ENCODE measurements at places on chromosomes 7 and 10.

DNA sequence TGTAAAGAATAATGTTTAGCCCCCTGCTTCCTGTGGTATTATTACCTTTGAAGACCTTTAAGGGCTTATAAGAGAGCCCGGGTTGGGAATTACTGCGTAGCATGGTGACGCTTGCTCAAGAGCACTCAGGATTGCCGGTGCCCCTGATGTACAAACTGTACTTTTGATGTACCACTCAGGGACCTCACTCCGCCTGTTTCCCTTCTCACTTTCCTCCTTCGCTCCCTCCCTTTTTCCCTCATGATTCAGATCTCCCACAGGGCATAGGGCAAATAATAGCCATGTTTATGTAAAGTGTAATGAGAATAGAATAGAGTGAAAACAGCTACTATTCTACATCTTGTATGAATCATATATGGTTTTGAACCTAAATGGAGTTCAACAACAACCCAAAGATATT lies 77.8 kb upstream of the PDCD4 start:
- no peak for DNase-seq

DNA sequence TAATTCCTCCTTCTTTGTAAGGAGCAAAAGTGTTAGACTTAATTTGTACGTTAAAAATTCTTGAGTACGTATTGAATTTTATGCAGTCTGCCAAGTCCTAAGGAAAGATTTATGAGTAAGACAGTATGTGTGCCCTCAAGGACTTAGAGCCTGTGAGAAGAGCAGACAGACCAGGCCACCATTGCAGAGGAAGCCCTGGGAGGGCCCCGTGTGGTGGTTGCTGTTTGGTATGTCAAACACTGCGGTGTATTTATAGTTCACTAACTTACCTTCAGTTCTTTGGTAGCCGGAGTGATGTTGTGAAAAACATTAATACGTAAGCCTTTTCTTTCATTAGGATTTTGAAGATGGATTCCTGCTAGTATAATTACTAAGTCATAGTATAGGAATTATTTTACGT lies 82.9 kb downstream of the GALNT11 start:
- DNase-seq, result no peak

DNA sequence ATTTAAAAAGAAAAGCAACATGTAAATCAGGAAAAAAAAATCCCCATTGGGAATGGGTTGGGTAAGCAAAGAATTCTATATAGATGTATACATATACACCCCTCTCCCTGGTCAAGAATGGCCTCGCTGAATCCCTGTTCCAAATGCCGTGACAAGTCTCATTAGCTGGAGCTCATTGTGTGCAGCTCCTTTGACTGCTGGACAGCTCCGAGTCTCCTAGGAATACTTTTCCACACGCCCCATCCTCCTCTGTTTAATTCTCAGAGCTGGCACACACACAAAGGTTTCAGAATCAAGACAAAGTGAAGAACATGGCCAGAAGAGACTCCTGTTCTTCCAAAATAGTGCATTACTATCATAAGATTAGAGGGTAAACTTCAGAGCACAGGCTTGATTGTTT lies 130.9 kb upstream of the MKLN1 start:
- DNase-seq, result no peak

DNA sequence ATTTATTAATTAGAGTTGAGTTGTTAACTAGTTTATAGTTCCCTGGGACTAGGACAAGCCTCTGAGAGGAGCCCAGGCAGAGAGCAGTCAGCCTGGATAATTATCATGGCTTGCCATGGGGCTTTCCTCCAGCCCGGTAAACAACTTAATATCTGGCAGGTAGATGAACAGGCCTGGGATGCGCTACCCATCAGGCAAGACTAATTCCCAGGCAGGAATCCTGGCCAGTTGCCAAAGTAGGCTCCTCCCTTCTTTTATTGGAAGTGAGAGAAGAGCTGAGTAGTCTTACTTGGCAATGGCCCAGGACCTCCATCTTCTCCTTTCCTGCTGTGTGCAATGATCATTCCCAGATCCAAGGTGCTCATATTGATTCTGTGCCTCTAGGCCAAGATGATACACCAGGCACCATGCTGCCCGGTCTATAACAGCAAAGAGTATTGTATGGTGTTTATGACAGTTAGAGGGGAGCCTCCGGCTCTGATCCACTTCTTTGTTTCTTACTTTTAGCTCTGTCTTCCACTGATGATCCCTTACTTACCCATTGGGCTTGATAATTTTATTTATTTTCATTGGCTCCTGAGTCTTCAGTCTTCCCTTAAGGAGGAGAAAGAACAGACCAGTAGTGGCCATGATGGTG lies 408.7 kb downstream of the REEP3 start:
- no peak for DNase-seq

DNA sequence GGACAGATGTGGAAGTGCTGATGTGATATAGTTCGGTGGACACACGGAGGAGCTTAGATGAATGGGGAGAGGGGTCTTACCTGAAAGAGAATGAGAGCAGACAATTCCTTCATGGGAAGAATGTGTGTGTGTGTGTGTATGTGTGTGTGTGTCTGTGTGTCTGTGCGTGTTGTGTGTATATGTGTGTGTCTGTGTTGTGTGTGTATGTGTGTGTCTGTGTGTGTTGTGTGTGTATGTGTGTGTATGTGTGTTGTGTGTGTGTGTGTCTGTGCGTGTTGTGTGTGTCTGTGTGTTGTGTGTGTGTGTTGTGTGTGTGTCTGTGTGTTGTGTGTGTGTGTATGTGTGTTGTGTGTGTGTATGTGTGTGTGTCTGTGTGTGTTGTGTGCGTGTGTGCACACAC lies 104.2 kb downstream of the FAM204A start:
- DNase-seq, result no peak

DNA sequence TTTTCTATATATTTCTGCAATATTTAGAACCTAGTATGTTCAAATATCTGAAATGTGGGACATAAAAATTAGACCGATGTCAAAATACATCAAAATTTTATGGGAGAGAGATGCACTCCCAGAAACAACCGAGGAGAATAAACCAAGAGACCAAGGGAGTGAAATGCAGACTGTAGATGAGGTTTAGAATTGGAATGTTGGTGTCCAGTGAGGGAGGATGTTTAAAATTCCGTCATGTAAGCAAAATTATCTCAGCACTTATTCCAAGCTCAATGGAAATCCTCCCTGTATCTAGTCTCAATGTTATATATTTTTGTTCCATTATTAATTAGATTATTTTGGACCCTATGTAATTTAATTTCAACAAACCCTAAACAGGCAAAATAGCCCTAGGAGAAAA lies 61.9 kb upstream of the MAGI2 start:
- peak; percentile 36 for DNase-seq

GRCh38 chr10:112366992-112367391 lies 6.9 kb upstream of the ACSL5 start:
- DNase-seq, result no peak

DNA sequence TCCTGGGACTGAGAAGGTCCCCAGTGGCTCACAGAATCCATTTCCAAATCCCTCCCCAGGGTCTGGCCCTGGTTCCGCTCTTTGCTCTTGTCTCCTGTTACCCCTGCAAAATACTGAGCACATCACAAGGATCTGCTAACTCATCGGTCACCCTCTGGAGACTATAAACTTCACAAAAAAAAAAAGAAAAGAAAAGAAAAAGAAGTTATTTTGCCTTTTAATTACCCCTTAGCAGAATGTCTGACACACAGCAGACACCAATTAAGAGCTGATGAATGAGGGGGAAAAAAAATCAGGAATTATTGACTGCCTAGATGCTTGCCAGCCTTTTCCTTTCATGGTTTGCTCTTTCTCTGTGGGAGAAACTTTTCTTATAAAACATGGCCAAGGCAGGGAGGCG lies 578.7 kb downstream of the GRID1 start:
- no peak for DNase-seq

DNA sequence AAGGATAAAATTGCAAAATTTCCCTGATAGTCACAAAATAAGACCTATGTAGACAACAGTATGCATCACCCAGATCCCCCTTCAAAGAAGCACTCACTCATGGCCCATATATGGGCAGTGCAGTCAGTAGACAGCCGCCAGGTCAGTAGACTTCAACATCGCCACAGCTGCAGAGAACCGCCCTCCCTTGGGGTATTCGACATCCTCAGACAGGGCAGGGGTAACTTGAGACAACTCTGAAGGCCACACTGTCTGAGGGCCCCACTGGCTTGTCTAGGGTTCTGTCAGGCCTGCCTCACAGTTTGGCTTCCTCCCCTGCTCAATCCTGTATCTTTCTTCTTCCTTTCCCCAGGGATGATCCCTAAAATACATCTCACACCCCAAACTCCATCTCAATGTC lies 172.3 kb downstream of the IMMP2L start:
- no peak for DNase-seq

DNA sequence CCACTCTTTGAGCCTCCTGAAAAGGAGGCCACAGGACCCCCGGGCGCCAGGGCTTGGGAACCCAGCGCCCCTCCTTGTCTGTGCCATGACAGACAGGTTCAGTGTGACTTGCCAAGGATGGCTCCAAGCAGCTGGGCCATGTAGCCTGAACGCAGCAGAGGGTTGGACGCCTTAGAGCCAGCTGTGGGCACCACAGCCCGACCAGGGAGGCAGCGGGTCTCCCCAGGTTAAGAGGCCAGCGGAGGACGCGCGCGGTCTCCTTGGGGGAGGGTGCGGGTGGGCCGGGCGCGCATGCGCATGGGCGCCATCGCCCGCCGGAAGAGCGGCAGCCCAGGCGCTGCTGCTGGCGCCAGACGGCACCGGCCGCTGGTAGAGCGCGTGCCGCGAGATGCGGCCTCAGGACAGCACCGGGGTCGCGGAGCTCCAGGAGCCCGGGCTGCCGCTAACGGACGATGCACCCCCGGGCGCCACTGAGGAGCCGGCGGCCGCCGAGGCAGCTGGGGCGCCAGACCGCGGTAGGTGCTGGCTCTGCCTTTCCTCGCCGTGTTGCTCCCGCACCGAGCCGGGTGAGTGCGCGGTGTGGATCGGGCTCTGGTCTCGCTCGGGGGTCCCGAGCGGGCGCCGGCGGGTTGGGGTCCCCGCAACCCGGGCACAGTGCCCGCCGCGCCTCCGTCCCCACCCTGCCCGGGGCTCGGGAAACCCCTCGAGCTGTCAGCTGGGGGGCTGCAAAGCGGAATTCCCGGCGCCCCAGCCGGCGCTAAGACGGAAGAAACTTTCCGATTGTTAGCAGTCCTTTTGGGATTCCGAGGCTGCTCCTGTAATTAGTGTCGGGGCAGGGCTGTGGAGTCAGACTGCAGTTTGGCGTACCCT lies at the start of gene SLC35G1:
TSS of gene SLC35G1 (plus strand) at position 333 of the 870 bp plus-strand sequence. CDS start at position 389, 56 bp downstream.
- peak; percentile 51 for DNase-seq

GRCh38 chr7:65907501-65908198 lies 34.8 kb downstream of the VKORC1L1 start:
- no peak for DNase-seq

- no peak for DNase-seq
Measured at GRCh38 chr10:75201793-75202307, 8.7 kb upstream of the VDAC2 start.

DNA sequence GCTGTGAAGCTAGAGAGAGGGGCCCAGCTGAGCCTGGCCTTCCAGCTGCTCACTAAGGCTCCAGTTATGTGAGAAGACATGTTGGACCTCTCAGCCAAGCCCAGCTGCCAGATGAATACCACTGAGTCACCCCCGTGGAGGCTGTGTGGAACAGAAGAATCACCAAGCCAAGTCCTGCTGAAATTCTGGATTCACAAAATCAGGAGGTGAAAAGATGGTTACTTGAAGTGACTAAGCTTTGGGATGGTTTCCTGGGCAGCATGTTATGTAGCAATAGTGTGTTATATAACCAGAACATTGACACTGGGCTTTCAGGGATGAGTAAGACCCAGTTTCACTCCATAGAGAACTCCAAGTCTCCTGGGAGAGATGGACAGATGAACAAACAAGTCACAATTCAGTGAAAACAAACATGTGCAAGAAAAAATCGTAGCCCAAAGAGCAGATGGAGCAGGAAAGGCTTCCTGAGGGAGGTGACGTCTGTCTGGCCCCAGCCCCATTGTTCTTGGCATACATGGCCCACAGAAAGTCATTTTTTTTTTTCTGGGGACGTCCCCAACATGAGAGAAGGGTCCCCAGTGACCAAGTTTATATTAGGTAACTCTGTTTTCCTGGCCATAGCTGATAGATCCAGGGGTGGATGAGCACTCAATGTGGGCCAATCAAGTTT lies 64.1 kb upstream of the PDZD8 start:
- peak; percentile 69 for DNase-seq

- DNase-seq, result no peak
Measured at GRCh38 chr10:49395741-49396665, at the start of gene DRGX. Gene DRGX, minus strand, starts transcription at chr10:49396089. Its CDS starts 649 bp downstream, at chr10:49395440.

- no peak for DNase-seq
Measured at GRCh38 chr10:113920875-113921274, 66.4 kb downstream of the NHLRC2 start.

DNA sequence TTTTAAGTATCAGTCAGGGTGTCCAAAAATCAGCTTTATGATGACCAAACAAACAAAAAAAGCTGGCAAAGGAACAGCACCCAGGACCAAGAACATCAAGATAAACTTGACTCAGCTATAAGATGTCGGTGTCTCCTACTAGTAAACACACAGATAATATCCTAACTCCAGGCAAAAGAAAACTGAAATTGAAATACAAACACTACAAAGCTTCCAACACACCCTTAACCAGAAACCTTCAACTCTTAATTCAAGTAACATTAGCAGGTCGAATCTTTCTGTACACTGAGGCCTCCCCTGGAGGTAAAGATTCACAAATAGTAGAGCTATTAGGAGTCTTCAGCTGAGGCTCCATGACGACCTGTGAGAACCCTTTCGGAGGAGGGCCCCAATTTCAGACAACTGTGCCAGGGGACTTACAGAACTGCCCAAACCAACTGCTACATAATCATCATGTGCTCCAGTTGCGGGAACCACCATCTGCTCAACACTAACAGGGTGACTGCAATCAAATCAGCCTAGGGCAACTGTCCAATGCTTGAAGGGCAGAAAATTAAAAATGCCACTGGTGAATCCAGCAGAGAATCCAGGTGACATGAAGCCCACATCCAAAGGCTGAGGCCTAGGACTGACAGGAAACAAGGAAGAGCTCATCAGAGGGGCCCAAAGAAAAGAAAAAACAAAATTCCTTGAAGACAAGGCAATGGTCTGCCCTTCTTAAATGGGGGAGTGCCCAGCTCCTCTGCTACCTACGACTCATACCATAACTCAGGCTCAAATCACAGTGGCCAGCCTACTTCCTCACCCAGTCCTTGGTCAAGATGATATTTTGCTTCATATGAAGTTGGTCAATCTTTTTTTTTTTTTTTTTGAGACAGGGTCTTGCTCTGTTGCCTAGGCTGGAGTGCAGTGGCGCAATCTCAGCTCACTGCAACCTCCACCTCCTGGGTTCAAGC lies 20.0 kb downstream of the XPNPEP1 start:
- DNase-seq, result peak; percentile 60

- no peak for DNase-seq
Measured at GRCh38 chr10:104622175-104622574, 18.9 kb upstream of the SORCS3 start.

GRCh38 chr10:129441372-129442009 lies 25.6 kb upstream of the MGMT start:
- no peak for DNase-seq

Data from NCI-H226 (cell line).